ENCODE measurements at places on chromosomes 1 and 21.

DNA sequence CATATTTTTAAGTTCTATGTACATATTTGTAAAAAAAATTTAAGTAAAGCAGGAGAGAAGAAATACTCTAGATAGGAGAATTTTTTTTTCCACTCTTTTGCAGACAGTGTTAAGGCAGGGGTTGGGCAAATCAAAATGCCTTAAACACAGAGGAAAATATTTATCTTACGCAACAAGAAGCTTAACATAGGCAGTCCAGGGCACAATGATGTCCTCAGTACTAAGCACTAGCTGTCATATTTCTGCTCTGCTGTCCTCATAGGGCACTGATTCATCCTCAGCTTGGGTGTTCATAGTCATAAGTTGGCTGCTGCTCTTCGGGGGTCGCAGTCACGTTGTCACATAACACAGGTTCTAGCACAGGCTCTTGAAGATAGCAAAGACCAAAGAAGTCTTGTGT is 247.4 kb downstream of the PTBP2 start:
- no peak for DNase-seq

DNA sequence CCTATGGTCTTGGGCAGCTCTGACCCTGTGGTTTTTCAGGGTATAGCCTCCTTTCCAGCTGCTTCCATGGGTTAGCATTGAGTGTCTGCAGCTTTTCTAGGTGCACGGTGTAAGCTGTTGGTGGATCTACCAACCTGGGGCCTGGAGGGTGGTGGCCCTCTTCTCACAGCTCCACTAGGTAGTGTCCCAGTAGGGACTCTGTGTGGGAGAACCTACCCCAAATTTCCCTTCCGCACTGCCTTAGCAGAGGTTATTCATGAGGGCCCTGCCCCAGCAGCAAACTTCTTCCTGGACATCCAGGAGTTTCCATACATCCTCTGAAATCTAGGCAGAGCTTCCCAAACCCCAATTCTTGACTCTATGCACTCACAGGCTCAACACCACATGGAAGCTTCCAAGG is 111.0 kb upstream of the C1orf87 start:
- no peak for DNase-seq

GRCh38 chr1:225908013-225908640 is 15.9 kb downstream of the PYCR2 start:
- DNase-seq = no peak

DNA sequence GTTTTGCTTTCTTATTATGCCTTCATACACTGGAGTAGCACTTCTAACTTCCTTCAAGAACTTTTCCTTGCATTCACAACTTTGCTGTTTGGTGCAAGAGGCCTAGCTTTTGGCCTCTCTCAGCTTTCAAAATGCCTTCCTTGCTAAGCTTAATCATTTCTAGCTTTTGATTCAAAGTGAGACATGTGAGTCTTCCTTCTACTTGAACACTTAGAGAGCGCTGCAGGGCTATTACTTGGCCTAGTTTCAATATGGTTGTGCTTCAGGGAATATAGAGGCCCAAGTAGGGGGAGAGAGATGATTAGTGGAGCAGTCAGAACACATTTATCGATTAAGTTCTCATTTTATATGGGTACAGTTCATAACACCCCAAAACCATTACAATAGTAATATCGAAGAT is 12.4 kb downstream of the ANGEL2 start:
- no peak for DNase-seq

DNA sequence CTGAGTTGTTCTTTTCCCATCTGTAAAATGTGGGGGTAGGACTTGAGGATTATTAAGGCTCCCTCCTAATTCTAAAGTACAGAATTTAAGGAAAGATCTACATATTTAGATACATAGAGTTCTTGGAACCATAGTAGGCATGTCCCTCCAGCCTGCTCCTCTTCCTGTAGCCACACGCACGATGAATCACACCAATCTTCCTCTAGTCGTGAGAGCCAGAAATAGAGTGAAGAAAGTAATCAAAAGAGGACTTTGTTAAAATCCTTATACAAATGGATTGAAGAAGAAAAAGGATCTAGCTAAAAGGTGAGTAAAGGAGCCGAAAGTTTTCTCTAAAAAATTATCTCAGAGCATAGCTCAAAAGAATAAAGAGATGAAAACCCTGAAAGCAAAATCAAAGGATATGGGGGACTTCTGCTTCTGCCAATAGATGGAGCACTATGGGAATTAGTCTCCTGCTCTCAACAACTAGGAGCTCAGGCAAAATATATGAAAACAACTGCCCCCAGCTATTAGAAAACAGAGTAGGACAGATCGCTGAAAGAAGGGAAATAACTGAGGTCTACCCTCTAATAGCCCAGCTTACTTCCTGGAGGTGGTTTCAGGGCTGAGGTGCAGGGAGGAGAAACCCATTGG is 8.5 kb downstream of the C1orf141 start:
- DNase-seq = no peak

DNA sequence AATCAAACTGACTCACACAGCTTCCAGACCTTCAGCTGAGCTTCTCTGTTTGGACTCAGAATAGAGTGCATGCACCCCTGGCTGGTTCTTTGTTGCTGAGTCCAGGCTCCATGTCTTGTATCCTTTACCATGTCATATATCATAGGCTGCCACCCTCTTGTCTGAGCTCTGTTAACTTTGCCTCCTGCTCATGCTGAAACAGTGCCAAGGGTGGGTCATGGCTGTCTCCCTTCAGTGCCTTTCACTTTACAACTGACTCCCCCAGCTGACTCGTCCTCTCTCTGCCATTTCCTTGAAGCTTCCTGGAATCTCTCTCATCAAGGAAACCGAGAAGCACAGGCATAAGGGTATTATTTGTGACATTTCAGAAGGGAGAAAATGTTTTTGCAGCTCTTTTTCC is 885.3 kb downstream of the TTLL7 start:
- DNase-seq = no peak

DNA sequence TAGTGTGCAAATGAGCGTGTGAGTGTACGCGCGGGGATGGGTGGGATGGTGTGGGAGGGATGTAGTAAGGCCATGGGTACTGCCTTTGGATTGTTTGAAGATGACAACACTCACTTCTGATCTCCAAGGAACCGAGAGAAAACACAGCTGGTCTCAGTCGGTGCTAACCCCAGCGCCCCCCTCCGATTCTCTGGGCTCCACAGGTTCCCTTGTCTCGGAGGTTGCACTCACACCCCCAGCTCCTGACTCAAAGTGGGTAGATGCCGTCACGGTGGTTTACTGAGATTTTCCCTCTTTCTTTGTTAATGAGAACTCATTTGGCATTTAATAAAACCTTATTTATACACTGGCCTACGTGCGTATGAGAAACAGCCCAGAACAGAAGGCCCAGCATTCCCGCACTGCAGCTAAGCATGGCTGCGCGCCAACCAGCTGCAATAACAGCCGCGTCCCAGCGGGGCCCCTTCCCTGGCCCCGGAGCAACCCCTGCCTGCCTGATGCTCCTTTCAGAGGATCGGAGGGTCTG is 25.8 kb downstream of the ABCA4 start:
- DNase-seq = no peak

- DNase-seq = no peak
Observed at GRCh38 chr1:6723621-6724428, 22.2 kb upstream of the DNAJC11 start.

GRCh38 chr1:59357645-59358320 is 60.9 kb downstream of the FGGY start:
- DNase-seq = no peak

Measured in CD4-positive, alpha-beta T cell treated with Interleukin-1 beta for 1 hour (primary cell).